ENCODE measurements at places on chromosomes 1 and 21.

- DNase-seq, result no peak
Observed at GRCh38 chr1:226181996-226182714, 4.4 kb downstream of the ACBD3 start.

DNA sequence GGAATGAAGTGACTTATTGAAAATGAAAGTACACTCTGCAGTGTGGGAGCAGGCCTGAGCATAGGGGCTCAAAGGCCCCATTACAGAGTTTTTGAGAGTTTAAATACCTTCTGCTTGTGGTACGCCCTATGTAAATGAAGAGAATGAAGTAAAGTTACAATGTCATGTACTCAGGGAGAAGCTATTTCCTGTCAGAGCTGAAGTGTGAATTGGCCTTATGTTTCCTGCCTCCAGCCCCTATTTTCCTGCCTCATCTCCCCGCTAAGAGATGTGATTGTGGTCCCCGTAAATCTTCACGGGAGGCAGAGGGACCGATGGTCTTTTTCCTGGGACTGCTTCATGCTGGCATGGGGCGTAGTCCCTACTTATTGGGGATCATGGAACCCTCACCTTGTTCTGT, 2.5 kb upstream of the ZNF683 start:
- no peak for DNase-seq

- no peak for DNase-seq
Observed at GRCh38 chr1:106925750-106926149, 130.7 kb upstream of the PRMT6 start.

- peak; percentile 77 for DNase-seq
Observed at GRCh38 chr1:153945795-153946621, 510 bp downstream of the DENND4B start.

GRCh38 chr1:207654320-207654719, 9.4 kb downstream of the CR1L start:
- no peak for DNase-seq

GRCh38 chr1:13570924-13571323, 12.7 kb upstream of the PDPN start:
- no peak for DNase-seq

GRCh38 chr21:37580666-37581065, 214.1 kb downstream of the DYRK1A start:
- DNase-seq, result no peak

DNA sequence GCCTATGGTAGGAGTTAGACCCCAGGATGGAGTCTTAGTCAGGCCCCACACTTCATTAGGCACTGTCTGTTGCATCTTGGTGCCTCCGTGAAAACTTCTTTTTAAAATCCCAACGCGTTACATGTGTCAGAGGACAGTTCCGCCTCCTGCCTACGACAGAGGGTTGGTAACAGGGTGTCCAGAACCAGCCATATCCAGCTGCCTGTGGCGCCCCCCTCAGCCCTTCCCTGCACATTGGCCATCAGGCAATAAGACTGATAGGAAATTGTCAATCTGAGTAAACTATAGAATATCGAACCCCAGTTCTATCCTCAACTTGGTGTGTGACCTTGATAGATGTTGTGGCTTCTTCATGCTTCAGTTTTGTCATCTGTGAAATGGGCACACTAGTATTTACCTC, 108.6 kb upstream of the CSF3R start:
- no peak for DNase-seq

DNA sequence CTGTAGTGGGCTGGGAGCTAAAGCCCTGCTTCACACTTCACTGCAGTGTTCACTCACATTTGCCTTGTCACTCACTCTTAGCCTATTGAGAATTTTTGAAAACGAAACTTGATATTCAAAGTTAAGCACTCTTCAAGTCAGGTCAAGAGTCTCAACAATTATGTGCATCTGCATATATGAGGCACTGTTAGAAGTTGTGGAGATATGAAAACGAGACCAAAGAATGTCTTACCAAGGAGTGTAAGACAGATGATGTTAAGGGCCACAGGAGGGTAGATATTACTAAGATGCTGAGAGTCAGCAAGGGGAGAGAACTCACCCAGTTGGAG, 64.7 kb upstream of the GJA8 start:
- no peak for DNase-seq

DNA sequence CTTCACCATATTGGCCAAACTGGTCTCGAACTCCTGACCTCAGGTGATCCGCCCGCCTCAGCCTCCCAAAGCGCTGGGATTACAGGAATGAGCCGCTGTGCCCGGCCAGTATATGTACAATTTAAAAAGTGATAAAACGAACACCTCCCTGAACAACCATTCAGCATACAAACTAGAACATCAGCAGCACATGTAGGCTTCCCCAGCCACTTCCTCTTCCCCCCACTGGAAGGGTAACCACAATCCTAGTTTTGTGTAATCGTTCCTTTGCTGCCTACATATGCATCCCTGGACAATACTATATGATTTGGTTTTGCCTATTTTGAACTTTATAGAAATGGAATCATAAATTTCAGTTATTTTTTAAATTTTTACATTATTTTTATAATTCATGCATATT, 60.4 kb downstream of the DESI2 start:
- DNase-seq, result no peak

DNA sequence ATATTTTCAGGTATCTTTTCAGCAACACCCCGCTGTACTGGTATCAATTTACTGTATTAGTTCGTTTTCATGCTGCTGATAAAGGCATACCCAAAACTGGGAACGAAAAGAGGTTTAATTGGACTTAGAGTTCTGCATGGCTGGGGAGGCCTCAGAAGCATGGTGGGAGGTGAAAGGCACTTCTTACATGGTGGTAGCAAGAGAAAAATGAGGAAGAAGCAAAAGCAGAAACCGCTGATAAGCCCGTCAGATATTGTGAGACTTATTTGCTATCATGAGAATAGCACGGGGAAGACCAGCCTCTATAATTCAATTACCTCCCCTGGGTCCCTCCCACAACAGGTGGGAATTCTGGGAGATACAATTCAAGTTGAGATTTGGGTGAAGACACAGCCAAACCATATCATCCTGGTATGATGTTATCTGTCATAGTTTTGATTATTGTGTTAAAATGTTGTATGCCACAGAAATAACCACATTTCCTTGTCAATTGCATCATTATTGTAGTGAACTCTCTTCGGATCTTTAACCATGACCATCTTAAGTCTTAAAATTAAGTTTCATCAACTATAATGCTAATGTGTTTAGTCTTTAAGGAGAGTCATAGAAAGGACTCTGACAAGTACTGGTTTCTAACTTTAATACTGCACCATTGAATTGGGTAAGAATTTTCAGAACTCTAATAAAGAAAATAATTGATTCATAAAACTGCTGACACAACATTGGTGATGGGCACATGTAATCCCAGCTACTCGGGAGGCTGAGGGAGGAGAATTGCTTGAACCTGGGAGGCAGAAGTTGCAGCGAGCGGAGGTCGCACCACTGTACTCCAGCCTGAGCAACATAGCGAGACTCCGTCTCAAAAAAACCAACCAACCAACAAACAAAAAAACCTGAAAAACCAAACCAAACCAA, 58.2 kb downstream of the TBX19 start:
- DNase-seq, result no peak

- peak; percentile 15 for DNase-seq
Observed at GRCh38 chr1:183416850-183417771, 1.1 kb downstream of the NMNAT2 start.

- DNase-seq, result no peak
Observed at GRCh38 chr1:44926311-44926781, 60.0 kb downstream of the EIF2B3 start.

DNA sequence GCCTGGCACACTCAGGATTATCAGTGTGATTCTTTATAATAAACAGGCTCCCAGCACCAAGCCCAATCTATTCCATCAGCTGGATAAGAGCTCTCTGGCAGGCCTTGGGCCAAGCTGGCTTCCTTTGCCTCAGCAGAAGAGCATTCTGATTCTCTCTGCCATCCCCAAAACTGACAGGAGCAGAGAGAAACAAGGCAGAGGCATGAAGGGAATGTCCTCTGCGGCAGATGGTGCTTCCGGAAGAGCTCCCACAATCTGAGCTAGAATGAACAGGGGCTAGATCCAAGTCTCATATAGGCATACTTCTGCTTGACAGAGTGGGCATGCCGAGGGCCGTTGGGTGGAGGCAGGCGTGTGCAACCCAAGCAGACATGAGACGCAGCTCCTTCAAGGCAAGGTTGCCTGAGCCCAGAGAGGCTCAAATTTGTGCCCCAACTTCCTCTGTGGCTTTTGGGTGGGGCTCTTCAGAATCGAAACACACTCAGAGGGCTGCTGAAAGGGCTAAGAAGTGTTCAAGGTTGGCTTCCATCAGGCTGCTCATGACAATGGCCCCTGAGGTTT, 4.0 kb downstream of the CAPN2 start:
- peak; percentile 71 for DNase-seq

All from CD4-positive, alpha-beta T cell treated with Interleukin-6 for 4 hours (primary cell).